ENCODE measurements at places on chromosomes 16 and 17.

DNA sequence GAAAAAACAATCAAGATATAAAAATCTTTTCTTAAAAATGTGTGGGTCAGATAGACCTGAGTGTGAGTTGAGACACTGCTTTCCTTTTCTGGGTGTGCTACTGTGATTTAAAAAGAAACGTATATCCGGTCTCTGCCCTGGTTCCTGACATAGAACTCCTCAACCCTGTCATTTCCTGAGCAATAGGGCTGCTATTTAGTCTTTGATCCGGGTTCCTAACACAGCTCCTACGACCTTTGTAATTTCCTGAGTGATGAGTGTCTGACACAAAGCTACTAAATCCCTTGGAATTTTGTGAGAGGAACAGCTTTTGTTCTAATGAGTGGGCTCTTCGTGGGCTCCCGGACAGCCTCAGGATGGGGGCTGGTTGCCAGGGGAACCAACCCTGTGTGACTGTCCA lies 93.9 kb upstream of the FA2H start:
- DNase-seq = no peak

DNA sequence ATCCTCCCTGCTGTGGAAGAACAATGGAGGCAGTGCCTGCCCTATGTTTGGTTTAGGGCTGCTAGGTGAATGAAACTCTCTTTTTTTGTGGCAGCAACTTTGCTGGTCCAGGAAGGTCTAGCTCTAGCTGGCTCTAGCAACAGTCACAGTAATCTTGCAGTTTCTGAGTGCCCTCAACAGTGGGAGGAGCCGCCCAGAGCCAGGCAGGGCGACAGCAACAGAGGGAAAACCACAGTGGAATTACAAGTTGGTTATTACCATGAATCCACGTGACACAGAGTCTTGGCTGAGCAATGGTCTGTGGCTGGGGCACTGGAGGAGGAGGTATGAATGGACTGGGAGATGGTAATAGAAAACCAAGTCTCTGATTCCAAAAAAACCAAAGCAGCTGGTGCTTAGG lies 10.3 kb downstream of the HSPB9 start:
- no peak for DNase-seq

DNA sequence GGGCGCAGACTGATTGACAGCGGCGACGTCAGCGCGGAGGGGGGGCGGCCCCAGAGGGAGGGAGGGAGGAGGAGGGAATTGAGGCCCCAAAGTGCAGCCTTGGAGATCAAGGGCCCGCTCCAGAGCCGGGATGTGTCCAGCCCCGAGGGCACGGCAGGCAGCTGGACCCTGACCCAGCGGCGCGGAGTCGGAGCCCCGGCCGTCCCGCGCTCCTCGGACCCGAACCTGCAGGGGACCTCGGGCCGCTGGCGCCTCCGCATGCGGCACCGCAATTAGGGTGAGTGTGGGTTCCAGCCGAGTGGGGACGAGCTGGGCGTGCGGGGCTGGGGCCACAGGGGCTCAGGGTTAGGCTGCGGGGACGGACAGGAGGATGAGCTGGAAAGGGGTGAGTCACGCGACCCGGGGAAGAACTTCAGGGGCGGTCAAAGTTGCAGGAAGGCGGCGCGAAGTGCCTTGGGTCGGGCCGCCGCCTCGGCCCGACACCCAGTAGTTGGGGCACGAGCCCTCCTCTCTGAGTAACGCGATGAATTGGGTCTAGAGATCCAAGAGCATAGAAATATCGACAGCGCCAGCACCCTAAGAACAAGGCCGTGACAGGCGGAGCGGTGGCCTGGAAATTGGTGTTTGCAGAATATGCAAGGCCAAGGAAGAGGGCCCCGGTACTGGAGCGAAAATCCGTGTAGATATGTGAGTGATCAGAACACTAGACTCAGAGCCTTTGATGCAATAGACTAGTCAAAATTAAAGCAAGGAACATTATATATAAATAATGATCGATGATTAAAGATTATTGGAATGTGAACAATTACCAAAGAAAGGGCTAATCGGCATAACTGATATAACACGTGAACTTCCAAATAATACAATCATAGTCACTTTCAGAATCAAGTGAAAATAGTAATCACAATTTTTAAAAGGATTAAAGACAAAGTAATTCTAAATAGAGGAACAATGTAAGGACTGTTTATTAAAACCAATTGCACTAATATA lies at the start of gene TBX4:
Gene TBX4 (plus strand): TSS at position 122 of the 990 bp plus-strand sequence. CDS start 4,069 bp downstream, outside the sequence.
- peak; percentile 29 for DNase-seq

DNA sequence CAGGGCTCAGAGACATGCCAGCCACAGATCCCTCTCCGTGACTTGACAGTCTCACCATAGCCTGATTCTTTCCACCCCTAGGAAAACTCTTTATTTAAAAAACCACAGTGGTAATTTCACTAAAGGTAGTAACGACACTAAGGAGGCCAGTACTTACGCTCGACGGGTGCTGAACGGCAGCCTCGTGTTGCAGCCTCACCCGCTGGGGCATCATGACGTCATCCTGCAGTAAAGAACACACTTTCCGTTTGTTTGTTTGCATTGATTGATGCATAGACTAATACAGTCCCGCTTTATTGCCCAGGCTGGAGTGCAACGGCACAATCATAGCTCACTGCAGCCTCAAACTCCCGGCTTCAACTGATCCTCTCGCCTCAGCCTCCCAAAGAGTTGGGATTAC lies 65.1 kb upstream of the METRNL start:
- DNase-seq = no peak

DNA sequence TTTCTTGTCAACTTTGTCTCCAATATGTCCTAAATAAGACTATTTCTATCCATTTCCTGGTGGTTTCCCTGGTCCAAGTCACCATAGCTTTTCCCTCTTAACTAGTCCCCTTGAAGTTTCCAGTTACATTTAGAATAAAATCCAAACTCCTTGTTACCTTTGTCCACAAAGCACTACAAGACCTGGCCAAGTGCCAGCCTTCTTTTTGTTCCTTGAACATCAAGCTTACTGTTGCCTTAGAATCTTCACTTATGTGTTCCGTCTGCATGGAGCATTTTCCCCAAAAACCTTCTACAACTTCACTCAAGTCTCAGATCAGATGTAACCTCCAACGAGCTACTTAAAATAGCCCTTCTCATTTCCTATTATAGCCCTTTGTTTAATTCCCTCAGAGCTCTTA lies 101.4 kb downstream of the ITFG1 start:
- DNase-seq = no peak

- DNase-seq = no peak
These were observed 36.4 kb upstream of the TMEM92 start for GRCh38 chr17:50237901-50238300.

DNA sequence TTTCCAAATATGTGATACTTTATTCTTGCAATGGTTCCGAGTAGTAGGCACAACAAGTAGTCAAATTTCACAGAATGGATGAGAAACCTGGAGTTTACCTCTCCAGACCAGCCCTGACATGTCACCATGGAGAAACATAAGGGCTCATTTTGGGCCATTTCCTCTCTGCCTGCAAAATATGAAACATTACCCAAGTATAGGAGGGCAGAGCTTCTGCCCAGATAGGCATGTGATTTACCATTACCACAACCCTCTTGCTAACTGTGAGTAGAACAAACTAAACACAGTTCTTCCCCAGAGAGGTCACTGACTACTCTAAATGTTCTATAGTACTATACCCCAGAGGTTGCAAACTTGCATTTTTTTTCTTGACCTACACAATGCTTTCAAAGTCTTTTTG lies 15.7 kb upstream of the KPNB1 start:
- DNase-seq = no peak

GRCh38 chr17:4998732-4999429 lies 1.1 kb downstream of the KIF1C start:
- no peak for DNase-seq

DNA sequence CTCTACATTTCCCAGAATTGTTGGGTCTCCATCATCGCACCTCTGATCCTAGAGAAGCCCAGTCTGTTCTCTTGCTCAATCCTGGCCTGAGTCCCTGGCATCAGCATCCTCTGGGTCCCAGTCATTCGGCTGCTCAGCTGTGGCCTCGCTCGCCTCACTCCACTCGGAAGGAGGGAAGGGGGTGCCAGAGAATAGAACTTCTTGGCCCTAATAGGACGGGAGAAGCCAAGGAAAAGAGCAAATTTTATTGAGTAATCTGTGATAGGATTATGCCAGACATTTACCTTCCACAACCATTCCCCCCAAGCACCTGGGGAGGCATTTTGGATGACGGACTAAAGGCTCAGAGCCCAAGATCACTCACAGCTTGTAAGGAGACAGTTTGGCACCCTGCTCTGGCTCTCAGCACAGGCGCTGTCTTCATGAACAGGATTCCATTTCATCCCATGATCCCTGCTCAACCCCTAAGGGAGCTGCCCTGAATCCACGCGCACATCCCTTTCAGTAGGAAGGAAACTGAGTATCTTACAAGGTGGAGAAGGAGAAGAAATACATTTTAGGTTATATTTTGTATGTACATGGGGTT lies 498 bp upstream of the CLEC10A start:
- DNase-seq = no peak

DNA sequence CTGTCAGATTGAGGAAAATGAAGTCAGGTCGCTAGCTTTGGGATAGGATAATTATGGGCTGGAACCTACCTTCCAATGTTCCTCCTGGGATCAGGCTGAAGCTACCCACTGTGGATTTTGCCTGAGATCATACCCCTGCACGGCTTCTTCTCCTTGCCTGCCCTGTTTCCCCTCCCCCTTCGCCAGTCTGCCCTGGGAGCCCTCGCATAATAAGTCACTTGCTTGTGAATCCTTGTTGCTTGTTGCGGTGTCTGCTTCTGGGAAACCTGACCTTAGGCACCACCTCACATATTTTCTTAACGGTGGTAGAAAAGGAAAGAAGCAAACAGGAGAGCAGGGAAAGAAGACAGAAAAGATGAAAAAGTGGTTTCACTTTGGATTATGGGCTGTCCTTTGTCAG lies 13.3 kb upstream of the PMP22 start:
- no peak for DNase-seq

- DNase-seq = no peak
These were observed 46.7 kb downstream of the RNF157 start for GRCh38 chr17:76193591-76193990.

- peak; percentile 63 for DNase-seq
These were observed 6.0 kb upstream of the IGFBP4 start for GRCh38 chr17:40437095-40437732.

DNA sequence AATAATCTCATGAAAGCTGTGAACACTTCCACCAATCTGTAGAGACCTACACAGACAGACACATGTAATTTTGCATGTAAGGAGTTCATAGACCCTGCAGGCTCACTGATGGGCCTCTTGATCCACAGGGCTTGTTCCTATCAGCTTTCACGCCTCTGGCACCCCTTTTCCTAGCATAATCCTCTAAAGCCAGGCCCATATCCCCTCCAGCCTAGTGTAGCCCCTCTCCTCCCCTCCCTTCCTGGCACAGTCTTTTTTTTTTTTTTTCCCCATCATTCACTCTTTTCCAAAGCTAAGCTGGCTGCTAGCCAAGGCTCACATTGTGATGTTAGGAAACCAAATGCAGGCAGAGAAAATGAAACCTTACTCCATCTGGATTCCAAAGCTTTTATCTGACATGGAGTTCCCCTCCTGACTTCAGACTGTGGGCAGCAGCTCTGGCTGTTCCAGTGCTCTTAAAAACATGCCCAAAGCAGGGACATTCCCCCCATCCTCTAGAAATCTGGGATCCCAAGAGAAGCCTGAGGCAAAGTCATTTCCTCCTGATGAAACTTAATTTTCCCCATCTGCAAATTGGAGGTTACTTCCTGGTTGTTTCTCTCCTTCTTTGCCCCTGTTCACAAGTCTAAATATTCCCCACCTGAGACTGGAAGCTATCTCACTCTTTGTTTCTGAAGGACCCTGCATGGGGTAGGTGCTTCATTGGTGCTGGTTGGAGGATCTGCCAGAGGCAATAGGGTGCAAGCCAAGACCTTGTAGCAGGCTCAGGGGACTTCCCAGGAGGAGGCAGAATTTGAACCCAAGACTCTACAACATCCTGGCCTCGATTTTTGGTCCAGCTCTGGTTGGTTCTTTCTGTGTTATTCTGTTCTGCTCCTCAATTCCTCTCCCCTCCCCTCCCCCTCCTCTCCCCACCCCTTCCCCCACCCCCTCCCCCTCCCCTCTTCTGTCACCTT lies 9.9 kb upstream of the CCL5 start:
- DNase-seq = no peak

- no peak for DNase-seq
These were observed 54.6 kb upstream of the COX10 start for GRCh38 chr17:14014657-14015056.

DNA sequence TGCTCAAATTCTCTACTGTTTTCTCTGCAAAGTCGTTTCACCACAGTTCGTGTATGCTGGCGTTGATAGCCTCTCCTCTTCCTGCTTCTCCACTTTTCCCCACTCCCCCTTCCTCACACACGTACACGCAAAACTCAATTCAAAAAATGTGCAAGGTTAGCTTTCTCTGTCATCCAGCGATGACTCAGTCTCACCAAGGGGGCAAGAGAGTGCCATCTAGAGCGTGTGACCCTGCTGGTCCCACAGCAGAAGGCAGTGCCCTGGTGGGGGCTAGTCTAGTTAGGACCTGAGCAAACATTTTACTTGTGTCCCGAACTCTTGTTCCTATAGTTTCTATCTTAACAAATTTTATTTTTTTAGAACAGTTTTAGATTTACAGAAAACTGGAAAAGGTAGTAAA lies 121.2 kb upstream of the CHMP6 start:
- DNase-seq = peak; percentile 58
